Pancreas (tissue), 10 donors: ENCODE measurements at places on chromosomes 13 and 19. TPM values are rescaled to one million over a fixed set of nuclear protein-coding genes. Genes with fewer than 3 reads are reported as not detected.

CATSPERD gene
- total RNA-seq = not detected

FCER2 gene
- total RNA-seq = 0.19 TPM

DPY19L3 gene
- total RNA-seq = 14.1 TPM

LILRA2 gene
- 0.46 TPM for total RNA-seq

EFNB2 gene
- total RNA-seq = 2.4 TPM

ZNF433 gene
- 3.7 TPM for total RNA-seq

PIK3R2 gene
- 11.6 TPM for total RNA-seq

TEX101 gene
- total RNA-seq = not detected

CAPN12 gene
- total RNA-seq = 2.3 TPM

DNA sequence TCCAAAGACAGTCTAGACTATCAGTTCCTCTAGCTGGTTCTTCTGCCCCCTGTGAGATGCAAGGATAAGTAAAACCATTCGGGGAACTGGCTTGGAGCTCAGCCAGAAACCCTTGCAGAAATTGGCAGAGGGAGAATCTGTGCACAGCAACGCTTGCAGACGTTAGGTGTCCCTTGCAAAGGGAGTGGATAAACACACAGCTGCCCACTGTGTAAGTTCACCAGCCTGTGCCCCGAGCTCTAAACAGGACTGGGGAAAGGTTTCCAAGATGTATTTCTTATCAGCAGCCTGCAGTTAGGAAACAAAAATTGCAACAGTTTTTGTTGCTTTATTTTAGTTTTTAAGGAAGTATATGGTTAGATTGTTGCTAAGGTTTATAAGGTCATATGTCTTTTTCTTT lies 19.0 kb upstream of the ADGRE1 start:
- no peak for DNase-seq

DNA sequence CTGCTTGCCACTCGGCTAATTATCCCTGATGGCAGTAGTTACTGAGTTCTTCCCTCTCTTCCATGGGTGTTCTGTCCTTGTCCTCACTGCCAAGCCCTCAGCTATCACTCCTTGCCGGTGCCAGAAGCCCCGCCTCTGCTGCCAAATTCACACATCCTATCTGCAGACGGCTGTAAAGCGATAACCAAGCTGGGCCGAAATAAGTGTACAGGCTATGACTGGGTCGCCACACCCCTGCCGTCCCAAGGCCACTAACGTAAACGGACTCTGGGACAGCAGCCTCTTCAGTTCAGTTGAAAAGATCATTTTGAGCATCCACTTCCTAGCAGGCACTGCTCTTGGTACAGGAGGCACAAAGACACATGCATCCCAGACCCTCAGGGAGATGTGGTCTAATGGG lies 13.3 kb downstream of the SLC7A1 start:
- H3K4me3 ChIP-seq = no peak overlapping the region
- H3K27me3 ChIP-seq = no peaks in the 10 kb centered on the region
- H3K4me1 ChIP-seq = peaks cover 31% of the 10 kb centered on the region
- H3K27ac ChIP-seq = no peak overlapping the region
- no peak for DNase-seq
- H3K36me3 ChIP-seq = no peaks in the 10 kb centered on the region

DNA sequence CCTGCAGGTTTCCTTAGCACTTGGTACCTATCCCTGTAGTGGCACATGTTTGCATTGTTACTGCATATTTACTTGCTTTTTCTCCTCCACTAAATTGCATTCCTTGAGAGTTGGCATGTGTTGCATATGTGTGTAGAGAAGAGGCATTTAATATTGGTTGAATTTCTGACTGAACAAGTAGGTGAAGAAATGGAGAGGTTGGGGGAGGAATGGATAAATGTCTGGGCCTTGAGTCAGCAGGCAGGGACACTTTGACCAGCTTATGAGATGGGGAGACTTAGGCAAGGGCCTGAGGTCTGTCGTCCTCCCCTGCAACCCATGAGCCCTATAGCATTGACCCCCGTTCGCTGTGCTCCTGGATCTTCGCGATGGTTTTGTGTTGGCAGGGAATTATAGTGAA lies 2.0 kb upstream of the GPR18 start:
- no peaks in the 10 kb centered on the region for H3K36me3 ChIP-seq
- H3K27me3 ChIP-seq = no peaks in the 10 kb centered on the region
- DNase-seq = no peak
- no peak overlapping the region for H3K27ac ChIP-seq
- no peak overlapping the region for H3K4me3 ChIP-seq

DNA sequence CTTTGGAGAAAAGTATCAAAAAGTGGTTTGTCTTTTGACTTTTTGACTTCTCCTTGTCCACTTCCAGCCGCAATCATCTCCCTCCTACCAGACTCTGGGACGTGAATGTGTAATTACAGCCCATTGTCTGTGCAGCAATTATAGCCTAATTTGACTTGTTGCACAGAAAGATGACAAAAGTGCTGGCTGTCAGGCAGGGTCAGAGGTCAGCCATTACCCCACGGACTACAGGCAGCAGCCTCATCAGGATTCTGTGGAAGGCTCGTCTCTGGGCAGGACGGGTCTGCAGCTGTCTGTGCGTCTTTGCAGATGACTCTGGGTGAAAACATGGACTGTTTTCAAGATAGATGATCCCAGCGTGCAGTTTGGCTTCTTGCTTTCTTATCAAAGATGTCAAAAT lies 102.2 kb upstream of the EDNRB start:
- no peak overlapping the region for H3K4me3 ChIP-seq
- no peaks in the 10 kb centered on the region for H3K4me1 ChIP-seq
- no peaks in the 10 kb centered on the region for H3K36me3 ChIP-seq
- H3K27ac ChIP-seq = no peak overlapping the region

GRCh38 chr19:55370305-55370988 lies at the start of gene IL11:
TSS of gene IL11 (minus strand) at chr19:55370463. CDS start at chr19:55370310, 153 bp downstream.
- H3K4me3 ChIP-seq = no peak within 1 kb of the TSS
- no peak within 1 kb of the TSS for H3K27ac ChIP-seq
- no peaks in the 10 kb centered on the region for H3K27me3 ChIP-seq
- no peaks in the 10 kb centered on the region for H3K36me3 ChIP-seq
- DNase-seq = no peak

DNA sequence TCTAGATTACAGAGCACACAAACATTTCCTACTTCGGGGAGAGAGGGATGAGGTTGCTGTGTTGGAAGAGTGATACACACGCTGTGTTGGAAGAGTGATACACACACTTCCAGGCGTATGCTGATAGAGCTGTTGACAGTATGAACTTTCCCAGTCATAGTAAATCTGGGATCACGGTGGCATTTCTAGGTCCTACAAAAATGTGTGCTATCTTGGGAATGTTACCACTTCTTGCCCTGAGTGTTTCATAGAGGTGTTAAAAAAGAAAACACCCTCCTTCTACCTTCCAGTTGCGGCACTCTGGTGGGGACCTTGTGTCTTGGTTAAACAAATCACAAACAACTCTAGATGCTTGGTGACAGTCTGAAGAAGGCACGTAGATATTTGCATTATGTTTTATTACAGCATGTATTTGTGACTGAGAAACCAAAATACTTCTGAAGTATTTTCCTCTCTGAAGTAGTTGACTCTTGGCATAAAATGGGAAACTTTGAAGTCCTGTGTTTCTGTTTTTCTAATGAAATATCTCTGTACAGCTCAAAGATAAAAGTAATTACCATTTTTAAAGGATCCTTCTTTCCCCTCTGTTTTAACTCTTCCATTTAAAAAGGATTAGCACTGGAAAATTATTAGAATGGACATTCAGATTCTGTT lies 52.5 kb downstream of the ARHGAP35 start:
- no peaks in the 10 kb centered on the region for H3K27me3 ChIP-seq
- DNase-seq = no peak
- H3K27ac ChIP-seq = no peak overlapping the region
- no peak overlapping the region for H3K4me3 ChIP-seq
- H3K36me3 ChIP-seq = no peaks in the 10 kb centered on the region
- peaks cover 4% of the 10 kb centered on the region for H3K4me1 ChIP-seq

DNA sequence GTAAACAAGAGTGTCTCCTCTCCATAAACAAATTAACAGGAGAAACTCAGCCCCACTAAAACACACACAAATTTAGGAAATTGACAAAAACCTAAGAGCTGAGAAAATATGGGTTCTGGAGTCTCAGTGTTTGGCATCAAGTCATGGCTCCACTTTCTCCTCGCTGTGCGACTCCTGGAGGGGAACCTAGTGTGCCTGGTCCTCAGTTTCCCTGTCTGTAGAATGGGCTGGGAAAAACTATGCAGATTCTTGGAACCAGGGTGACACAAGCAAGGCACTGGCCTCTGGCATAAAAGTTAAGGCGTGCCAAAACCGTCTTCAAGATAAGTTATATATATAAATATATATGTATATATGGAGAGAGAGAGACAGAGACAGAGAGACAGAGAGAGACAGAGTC lies 83.9 kb downstream of the INSR start:
- H3K4me3 ChIP-seq = no peak overlapping the region
- peak overlapping the region; percentile 73 for H3K27ac ChIP-seq
- H3K36me3 ChIP-seq = no peaks in the 10 kb centered on the region
- peaks cover 73% of the 10 kb centered on the region for H3K4me1 ChIP-seq
- DNase-seq = no peak

GRCh38 chr19:17079710-17080439 lies 4.3 kb downstream of the MYO9B start:
- peak overlapping the region; percentile 62 for H3K27ac ChIP-seq
- H3K27me3 ChIP-seq = no peaks in the 10 kb centered on the region
- peaks cover 10% of the 10 kb centered on the region for H3K4me1 ChIP-seq
- H3K36me3 ChIP-seq = no peaks in the 10 kb centered on the region
- no peak overlapping the region for H3K4me3 ChIP-seq
- peak; percentile 26 for DNase-seq

- H3K36me3 ChIP-seq = no peaks in the 10 kb centered on the region
- no peak overlapping the region for H3K27ac ChIP-seq
- DNase-seq = no peak
- no peaks in the 10 kb centered on the region for H3K4me1 ChIP-seq
- H3K4me3 ChIP-seq = no peak overlapping the region
These were observed 199.9 kb downstream of the B3GLCT start for GRCh38 chr13:31399690-31400089.

DNA sequence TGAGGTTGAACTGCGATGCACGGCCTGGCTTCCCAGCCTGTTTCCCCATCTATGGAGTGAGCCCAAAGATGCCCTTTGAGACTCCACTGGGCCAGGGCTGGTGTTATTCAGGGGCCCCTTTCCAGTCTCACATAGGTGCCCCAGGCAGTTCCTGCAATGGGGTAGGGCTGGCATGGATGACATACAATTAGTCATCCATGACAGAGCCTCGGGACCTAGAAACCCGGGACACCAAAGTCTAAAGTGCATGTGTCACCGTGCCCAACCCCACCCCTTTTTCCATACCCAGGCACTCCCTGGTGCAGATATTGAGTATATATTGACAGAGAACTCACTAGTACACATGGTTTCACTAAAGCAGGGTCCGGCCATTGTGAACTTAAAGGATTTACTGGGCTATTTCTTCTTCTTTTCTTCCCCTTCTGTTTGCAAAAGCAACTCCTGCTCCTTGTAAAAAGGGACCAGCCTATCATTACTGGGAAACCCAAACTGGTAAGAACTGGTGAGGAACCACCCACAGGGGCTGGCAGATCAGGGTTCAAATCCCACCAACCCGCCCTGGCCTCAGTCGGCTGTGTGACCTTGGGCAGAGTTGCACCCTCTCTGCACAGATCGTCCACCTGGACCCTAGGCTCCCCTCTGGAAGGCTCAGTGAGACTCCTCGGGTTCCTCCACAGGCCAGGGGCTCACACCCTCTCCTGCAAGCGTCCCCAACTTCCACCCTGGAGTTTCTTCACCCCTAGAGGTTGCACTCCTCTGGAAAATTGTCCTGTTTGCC lies 2.7 kb downstream of the B3GNT3 start:
- no peaks in the 10 kb centered on the region for H3K27me3 ChIP-seq
- H3K27ac ChIP-seq = peak overlapping the region; percentile 64
- H3K4me3 ChIP-seq = no peak overlapping the region
- peak; percentile 81 for DNase-seq

- H3K27me3 ChIP-seq = no peaks in the 10 kb centered on the region
- H3K4me1 ChIP-seq = no peaks in the 10 kb centered on the region
- DNase-seq = no peak
- no peaks in the 10 kb centered on the region for H3K36me3 ChIP-seq
- H3K27ac ChIP-seq = no peak overlapping the region
These were observed 23.3 kb upstream of the SPART start for GRCh38 chr13:36369268-36370107.

GRCh38 chr19:19371059-19371458 lies 34.4 kb upstream of the GATAD2A start:
- DNase-seq = no peak
- H3K27ac ChIP-seq = no peak overlapping the region
- no peak overlapping the region for H3K4me3 ChIP-seq
- H3K27me3 ChIP-seq = no peaks in the 10 kb centered on the region
